ENCODE measurements at places on chromosomes 2 and 18. TPM values are rescaled to one million over a fixed set of nuclear protein-coding genes. Genes with fewer than 3 reads are reported as not detected.
A peak's percentile ranks its signal among the peaks of the same experiment; 100 is the strongest.

- DNase-seq: no peak
These were observed 337.5 kb upstream of the NT5C1B start for GRCh38 chr2:18926631-18927524.

- DNase-seq: no peak
These were observed 411.7 kb upstream of the NETO1 start for GRCh38 chr18:73279498-73279897.

- DNase-seq: no peak
These were observed 39.4 kb upstream of the SP5 start for GRCh38 chr2:170675701-170676100.

- no peak for DNase-seq
These were observed 239.7 kb upstream of the FBXO11 start for GRCh38 chr2:48145845-48146452.

DNA sequence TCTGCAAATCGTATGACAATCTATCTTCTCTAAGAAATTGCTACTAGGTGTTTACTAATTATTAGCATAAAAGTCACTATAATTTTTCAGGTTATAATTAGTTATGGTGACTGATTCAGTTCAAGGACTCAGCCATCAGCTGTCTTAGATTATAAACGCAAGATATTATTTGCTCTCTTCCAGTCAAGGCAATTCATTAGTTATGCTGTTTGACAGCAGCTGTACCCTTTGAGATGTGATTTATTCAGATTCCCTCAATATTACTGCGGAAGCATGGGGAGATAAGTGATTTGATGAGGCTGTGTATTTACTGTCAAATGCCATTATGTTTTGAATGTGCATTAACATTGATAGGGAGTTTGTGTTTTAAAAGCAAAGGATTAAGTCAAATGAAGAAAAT, 558.9 kb upstream of the FSIP2 start:
- no peak for DNase-seq

The MZT2A gene
- total RNA-seq: 59.1 TPM

GRCh38 chr2:241571821-241572620, 13.5 kb downstream of the BOK start:
- no peak for DNase-seq

DNA sequence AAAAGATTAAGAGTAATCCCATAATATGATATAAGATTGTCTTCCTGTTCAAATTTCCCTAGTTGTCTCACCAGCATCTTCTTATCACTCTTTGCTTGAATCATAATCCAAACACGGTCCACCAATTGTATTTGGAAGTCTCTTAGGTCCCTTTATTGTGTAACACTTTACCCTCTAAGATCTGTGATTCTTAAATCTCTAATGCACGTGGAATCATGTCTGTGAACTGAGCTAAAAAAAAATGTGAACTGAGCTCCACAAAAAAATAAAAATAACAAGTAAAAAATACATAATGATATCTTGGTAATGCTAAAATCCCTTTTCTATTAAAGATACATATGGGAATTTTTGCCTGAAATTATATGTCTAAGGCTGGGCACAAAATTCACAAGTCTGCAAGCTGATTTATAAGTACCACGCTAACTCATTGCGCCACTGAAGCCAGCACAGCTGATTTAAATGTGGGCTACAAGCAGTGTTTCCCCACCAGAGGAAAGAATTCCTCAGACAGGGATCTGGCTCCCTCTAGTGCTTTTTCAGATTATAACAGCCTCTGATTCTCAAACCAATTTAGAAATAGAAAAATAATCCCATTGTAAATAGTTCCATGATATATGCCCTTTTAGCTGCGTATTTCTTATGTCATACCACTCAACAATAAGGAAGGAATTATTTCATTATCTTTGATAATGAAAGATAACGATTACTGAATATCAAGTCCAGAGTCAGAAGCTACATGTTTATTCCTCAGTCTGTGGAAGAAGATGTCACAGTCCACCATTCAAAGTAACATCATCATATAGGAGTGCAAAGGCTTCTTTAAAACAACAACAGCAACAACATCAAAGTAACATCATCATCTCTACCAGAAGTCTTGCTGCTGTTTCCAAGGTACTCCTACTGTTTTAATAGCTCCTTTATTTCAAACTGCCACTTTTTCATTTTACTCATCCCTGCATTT, 22.9 kb downstream of the RBM43 start:
- DNase-seq: peak; percentile 58

DNA sequence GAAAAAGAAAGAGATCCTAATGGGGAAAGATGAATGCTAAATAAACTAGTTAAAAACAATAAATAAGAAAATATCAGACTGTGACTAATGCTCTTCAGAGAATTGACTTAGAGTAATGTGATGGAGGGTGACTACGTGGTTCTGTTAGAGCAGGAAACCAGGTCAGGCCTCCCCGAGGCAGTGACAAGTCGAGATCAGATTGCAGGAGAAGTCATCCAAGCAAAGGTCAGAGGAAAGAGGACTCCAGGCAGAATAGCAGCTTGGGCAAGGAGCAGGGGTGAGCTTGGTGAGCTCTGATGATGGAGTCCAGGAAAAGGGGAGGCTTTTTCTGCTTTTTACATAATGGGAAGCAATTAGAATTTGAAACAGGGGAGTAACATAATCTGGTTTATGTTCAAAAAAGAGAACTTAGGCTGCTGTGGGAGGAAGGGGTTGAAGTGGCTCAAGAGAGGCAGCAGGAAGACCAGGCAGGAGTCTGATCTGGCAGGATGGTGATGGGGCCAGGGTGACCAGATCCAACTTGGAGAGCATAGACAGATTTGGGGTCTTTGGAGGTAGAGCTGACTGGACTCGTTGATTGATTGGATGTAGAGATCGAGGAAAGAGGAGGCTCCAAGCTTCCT, 27.3 kb upstream of the ITGB6 start:
- no peak for DNase-seq

- DNase-seq: peak; percentile 39
These were observed 3.7 kb downstream of the RAMP1 start for GRCh38 chr2:237863102-237863511.

GRCh38 chr2:97844311-97844859, 131.0 kb downstream of the ZAP70 start:
- no peak for DNase-seq

GRCh38 chr2:201484805-201485204, 33.3 kb downstream of the STRADB start:
- DNase-seq: no peak

DNA sequence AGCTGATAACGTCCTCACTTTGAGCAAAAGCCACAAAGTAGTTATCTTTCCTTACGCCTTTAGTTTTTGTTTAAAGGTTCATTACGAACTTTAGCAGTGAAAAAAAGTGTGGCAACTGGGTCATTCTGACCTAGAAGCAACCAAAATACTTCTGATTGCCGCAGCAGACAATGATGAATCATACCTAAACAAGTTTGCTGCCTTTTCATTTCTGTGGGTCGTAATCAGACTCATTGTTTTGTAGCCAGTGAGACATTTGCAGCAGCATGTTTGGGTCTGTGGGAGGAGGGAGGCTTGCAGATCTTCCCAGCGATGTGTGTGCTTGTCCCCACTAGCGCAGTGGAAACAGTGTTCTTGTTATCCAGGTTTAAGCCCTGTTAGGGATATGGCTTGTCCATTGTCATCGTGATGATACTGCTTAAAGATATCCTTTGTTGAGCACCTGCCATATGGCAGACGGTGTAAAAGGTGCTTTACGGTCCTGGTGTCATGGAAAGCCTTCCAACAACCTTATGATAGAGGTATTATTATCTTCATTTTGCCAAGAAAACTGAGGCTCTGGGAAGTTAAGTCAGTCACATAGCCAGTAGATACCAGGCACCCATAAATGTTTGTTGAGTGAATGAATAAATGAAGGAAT, 1.3 kb upstream of the GREB1 start:
- no peak for DNase-seq

The APOB gene
- 0.75 TPM for total RNA-seq

Data from ureter (tissue), 1 donor.